Stimulated activated CD4-positive, alpha-beta T cell treated with anti-CD3 and anti-CD28 coated beads, Interleukin-4, amount 100 ng/mL, for 1 hour (primary cell): ENCODE measurements at places on chromosomes 4 and X.

DNA sequence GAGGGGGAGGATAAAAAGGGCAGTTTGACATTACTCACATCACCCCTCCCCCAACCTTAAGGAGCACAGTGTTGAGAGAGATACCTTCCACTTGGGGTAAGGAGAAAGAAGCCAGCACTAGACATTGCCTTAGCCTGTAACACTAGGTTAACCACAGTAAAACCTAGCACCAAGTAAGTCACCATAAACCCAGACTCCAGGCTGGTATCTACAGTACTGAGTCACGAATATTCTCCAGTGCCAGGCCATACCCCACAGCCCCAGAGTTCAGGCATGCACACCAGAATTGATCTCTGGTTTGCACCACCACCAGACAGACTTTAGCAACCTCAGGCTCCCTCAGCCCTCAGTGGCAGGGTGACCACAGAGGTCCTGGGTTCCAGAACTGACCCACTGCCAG lies 570.4 kb downstream of the PRR32 start:
- DNase-seq = no peak

DNA sequence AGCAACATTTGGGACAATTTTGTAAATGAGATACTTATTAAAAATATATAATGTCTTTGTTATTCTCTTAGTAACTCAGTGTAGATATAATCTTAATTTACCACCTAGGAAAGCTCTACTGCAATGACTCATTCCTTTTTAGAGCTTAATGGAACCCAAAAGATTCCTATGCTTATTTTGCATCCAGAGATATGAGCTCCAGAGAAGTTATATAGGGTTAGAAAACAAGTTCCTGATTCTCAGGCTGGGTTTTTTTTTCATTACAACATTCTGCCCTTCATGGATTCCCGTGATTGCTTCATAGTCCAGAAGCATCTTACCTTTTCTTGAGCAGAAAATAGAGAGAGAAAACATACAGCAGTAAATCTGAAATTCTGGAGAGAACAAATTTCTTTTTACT lies 57.9 kb upstream of the CXCL8 start:
- no peak for DNase-seq

- no peak for DNase-seq
Observed at GRCh38 chr4:102683881-102684609, 76.7 kb downstream of the MANBA start.

DNA sequence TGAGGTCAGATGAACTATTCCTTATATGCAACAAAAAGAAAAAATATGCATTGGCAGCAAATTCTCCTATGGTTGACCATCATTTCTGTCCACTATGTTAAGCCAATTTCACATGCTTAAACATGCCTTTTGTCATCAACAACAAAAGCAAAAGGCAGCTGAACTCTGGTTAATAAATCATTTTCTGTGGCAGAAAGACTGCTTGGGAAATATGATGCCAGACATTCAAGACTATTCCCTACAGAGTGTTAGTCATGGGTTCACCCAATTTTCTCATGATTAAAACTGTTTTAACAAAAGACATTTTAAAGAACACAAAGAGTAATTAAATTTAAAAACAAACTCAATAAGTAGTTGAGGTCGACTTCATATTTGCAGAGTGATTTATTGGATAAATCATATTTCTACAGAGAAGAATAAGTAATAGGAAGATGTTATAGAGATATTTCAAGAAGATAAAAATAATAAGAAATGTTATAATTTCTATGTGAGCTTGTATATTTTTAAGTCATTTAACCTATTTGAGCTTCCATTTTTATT lies 890.6 kb downstream of the STPG2 start:
- DNase-seq = no peak

DNA sequence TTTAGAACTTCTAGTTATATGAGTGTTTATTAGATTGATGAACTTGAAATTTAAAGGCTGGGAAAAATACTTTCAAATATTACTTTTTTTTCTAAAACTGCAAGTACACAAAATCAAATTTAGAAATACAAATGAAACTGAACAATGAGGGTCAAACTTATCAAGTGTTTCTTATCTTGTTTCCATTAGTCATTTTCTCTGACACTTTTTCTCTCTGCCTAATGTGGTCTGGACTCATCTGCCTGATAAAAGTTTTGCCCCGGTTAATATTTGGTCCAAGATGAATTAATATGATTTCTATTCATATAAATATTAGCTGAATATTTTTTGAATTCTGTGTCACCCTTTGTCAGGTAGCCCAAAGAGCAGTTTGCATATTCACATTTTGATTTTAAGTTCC lies 8.7 kb upstream of the HPGDS start:
- DNase-seq = no peak

- no peak for DNase-seq
Observed at GRCh38 chrX:97556359-97556758, 672.7 kb downstream of the RPA4 start.

GRCh38 chrX:129040124-129040523 lies 483.2 kb downstream of the SMARCA1 start:
- no peak for DNase-seq

DNA sequence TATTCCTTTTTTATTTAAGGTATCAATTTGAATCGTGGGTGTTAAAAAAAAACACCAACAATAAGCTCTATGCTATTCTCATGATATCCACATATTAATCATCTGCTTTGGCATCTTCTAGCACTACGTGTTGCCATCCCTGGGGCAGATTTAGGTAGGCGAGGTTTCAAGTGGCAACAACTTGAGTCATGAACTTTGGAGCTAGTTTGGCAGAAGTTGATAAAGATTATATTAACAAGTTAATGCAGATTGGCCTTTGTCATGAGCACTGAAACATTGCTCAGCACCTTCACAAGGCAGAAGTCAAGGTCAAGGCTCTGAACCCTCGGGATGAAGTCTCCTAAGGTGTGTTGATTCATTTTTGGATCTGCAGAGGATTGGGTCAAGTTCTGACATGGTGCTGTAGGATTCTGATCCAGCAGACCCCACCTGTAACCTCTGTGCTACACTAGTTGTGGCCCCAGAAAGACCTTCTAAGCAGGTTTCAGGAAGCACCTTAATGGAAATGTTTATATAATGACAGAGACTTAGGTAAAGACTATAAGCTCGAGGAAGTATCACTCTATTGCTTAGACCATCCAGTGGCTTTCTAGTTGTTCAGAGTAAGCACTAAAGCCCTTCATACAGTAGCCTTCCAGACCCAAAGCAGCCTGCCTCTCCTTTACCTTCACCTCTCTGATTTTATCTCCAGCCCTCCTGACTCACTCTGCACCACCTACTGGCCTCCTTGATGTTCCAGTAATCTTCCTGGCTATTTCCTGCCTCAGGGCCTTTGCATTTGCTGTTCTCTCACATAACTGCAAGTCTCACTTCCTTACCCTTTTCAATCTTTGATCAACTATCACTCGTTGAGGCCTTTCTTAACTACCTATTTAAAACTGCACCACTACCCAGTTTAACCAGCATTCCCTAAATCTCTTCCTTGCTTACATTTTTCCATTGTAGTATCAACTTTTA lies 117.0 kb upstream of the SLC4A4 start:
- no peak for DNase-seq

GRCh38 chr4:181958446-181958845 lies 284.8 kb upstream of the TENM3 start:
- DNase-seq = no peak

- no peak for DNase-seq
Observed at GRCh38 chr4:8391972-8392371, 48.6 kb downstream of the ACOX3 start.

GRCh38 chr4:110638089-110638746 lies 15.3 kb upstream of the PITX2 start:
- no peak for DNase-seq

GRCh38 chr4:1316537-1317168 lies 27.0 kb downstream of the MAEA start:
- DNase-seq = no peak

DNA sequence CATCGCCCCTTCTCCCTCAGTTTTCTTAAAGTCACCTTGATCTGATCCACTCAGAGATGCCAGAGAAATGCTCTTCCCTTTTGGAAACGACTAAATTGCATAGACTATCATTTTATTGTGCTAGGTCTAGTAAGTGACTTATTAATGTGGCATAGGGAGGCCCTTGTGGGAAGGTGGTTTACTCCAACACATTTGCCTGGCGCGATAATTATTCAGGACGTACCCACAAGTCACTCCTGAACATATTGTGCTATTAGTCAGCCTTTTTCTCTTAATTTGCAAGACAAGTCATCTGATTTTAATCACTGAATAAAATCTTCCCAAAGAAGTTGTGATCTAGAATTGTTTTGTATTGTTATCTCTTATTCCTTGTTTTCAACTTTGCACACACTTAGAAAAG lies 7.6 kb downstream of the ENPEP start:
- DNase-seq = no peak

DNA sequence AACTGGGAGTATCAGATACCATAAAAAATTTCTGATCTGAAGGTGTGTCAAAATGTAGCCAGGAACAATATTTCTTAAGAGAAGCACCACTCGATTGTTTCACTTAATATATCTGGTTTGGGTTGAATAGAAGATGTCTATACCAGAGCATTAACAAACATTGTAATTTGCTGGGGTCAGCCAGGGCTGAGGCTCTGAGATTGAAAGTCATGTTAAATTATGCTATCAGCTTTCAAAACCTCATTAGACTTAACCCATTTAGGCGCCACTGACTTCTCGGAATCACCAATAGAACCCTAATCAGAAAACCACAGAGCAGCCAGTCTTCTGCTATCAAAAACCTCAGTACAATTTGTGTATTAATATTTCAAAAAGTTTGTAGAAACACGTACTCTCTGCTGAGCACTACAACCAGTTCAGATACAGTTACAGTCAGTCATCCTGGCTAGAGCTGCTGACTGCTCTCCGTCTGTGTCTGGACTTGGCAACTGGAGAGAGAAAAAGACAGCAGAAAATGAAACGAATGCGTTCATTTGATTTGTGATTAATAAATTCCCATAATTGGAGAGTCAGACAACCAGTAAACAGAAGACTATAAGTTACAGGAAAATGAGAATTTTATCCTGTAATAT lies 848.6 kb upstream of the PABPC4L start:
- DNase-seq = no peak

- DNase-seq = no peak
Observed at GRCh38 chr4:155487210-155487609, 110.4 kb upstream of the MAP9 start.

DNA sequence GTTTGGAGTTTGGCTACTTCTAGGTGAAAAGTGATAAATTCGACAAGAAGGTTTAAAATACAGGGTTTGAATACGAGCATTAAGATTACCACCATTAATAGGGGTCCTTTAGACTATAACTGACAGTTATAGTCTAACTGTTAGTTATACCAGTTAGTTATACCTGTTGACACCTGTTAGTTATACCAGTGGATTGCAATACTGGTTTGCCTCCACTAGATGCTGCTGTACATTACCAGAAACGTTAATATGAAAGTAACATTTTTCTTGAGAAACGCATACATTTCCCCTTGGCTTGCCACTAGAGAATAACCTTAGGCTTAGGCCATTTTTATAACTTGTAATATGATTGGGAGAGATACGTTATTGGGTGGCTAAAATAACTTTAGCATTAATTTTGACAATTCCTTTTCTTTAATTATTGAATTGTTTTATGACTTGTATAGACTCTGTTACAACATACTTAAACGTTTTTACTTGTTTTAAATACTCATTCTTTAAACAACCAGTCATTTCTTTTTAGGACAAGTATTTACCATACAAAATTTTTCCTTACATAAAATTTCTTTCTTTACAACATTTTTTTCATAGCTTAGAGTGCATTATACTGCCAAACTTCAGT lies 911.2 kb downstream of the FSTL5 start:
- DNase-seq = no peak

- DNase-seq = no peak
Observed at GRCh38 chrX:15165832-15166231, 104.1 kb downstream of the ASB9 start.

- DNase-seq = no peak
Observed at GRCh38 chr4:185651137-185651677, 115.9 kb upstream of the PDLIM3 start.

GRCh38 chrX:67961516-67961915 lies 417.7 kb downstream of the AR start:
- DNase-seq = no peak
